ENCODE measurements at places on chromosomes 11 and 22.
A peak's percentile ranks its signal among the peaks of the same experiment; 100 is the strongest.

GRCh38 chr11:92222701-92223100, 1.9 kb upstream of the FAT3 start:
- no peak for DNase-seq

DNA sequence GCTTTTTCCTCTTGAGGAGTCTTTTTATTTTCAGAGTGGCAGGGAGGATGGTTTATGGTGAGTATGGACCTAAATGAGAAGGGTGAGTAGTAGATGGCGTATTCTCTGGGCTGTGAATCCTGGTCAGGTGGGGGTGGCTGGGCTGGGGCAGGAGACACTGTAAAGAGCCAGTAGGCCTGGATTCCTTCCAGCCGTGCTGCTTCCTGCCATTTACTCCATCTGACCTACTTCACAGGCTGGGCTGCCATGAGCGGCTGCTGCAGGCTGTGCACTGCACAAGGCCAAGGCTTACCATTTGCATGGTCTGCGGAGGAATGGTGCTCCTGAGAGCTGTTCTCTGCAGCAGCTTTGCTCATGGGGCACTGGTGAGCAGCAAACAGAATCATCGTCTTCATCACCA, 297.6 kb downstream of the KIRREL3 start:
- no peak for DNase-seq

- no peak for DNase-seq
These were observed 21.3 kb downstream of the MORC2 start for GRCh38 chr22:30947173-30947815.

- no peak for DNase-seq
These were observed 196.3 kb upstream of the NARS2 start for GRCh38 chr11:78770931-78771330.

- no peak for DNase-seq
These were observed 2191.2 kb downstream of the LRRC4C start for GRCh38 chr11:39268176-39268690.

GRCh38 chr11:12440565-12440964, 63.2 kb downstream of the PARVA start:
- no peak for DNase-seq

GRCh38 chr11:122089111-122089510, 26.9 kb downstream of the BLID start:
- no peak for DNase-seq

DNA sequence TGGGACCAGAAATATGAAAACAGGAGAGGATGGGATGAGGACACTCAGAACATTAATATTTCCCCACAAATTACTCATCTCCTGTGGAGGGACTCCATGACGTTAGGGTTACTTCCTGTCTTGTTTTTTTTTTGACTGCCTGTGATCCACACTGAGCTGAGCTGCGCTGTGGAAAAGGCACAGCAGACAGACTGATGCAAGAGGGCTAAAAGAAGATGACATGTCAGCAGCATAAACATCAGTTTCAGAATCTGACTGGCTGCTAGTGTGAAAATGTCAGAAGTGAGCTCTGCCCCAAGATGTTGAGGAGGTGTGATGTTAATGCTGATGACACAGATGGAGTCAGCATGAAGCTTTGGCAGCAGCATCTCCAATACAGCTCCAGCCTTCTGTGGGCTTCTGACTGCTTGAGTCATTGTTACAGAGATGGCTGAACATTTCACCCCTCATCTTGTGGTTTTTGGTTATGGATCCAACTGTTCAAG, 286.8 kb downstream of the BLID start:
- DNase-seq, result no peak

GRCh38 chr11:9506489-9507276, 45.9 kb downstream of the ZNF143 start:
- peak; percentile 70 for DNase-seq

- no peak for DNase-seq
These were observed 182.7 kb downstream of the ADAMTS15 start for GRCh38 chr11:130631119-130631518.

- DNase-seq, result no peak
These were observed 31.4 kb upstream of the BRSK2 start for GRCh38 chr11:1358286-1358685.

DNA sequence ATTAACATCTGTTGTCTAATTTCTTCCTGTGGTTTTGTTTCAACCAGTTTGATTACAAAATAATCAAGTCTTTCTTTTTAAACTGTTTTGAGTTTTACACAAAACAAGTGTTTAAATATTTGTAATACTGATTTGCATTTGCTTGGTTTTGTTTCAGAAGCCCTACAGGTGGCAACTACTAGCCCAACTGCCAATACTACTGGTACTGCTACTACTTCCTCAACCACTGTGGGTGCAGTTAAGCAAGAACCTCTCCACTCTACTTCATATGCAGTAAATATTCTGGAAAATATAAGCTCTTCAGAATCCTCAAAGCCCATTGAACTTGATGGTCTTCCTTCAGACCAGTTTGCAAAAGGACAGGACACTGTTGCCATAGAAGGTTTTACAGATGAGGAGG, 61.1 kb downstream of the QSER1 start:
- no peak for DNase-seq

DNA sequence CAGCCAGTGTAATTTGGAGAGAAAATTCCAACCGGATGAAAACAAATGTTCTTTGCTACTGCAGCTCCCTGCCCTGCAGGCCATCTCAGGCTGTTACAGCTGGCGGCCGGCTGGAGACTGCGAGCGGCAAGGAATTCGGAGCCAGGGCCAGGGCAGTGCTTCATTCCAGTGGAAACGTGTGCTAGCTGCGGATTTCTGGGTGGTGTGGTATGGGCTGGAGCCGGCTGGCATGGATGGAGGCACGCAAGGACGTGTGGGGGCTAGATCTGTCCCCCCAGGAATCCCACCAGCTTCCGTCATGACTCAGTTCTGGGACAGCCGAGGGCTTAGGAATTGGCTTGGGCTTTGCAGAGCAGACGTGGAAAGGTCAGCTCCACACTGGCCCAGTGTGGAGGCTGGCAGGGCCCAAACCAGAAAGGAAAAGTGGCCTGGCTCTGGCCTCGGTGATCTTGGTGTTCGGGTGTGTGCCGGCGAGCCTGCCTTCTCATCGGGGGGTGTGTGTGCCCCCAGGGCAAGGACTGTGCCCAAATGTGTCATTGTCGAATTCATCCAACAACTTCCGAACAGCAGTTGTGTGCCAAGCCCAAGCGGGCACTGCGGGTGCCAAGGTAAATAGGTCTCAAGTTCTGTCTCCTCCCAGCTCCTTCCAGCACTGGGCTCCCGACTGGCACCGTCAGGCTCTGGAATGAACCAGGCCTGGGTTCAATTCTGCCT, 48.1 kb upstream of the SHISAL1 start:
- DNase-seq, result no peak

DNA sequence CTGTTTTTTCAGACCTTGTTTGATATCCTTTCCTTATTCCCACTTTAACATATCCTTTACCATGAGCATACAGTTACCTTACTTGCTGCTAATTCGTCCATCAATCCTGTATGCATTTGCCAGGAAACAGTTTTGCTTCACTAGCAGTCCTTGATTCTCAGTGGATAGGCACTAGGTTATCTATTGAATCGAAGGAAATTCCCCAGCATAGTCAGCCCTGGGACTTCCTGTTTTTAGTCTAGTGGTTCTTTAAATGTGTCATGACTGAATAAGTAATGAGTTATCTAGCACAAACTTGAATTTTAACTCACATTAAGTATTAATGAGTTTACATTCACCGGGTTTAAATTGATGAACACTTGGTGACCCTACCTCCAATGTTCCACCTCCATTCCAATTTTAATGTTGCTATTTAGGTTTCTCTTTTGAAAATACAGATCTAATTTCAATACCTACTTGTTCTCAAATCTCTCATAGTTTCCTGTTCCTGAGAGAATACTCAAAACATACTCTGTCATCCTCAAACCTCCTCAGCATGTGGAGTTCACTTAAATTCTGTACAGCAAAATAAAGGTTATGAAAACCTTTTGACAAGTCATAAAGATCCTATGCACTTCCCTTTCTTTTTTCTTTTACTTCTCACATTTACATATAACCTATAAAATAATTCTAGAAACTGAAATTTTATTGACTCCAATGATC, 1375.1 kb upstream of the TENM4 start:
- no peak for DNase-seq

GRCh38 chr11:116219171-116219635, 553.6 kb downstream of the BUD13 start:
- no peak for DNase-seq

GRCh38 chr11:43738600-43739409, 58.3 kb downstream of the HSD17B12 start:
- DNase-seq, result no peak

- DNase-seq, result peak; percentile 74
These were observed 1.0 kb upstream of the SESN3 start for GRCh38 chr11:95231881-95232605.

- peak; percentile 98 for DNase-seq
These were observed at the start of gene KAT5 for GRCh38 chr11:65711785-65712632. TSS of gene KAT5 (plus strand) at chr11:65712252. CDS start at chr11:65712268, 16 bp downstream.

GRCh38 chr22:19787849-19788141, 27.2 kb downstream of the TBX1 start:
- DNase-seq, result no peak

DNA sequence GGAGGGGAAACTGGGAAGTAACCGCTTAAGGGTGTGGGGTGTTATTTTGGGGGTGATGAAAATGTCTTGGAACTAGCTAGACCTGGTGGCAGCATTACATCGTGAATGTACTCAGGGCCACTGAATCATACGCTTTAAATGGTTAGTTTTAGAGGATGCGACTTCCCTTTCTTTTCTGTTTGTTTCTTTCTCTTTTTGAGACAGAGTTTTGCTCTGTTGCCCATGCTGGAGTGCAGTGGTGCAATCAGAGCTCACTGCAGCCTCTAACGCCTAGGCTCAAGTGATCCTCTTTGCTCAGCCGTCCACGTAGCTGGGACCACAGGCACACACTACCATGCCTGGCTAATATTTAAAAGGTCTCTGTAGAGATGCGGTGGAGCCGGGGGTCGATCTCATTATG, 5.6 kb upstream of the MIAT start:
- no peak for DNase-seq

DNA sequence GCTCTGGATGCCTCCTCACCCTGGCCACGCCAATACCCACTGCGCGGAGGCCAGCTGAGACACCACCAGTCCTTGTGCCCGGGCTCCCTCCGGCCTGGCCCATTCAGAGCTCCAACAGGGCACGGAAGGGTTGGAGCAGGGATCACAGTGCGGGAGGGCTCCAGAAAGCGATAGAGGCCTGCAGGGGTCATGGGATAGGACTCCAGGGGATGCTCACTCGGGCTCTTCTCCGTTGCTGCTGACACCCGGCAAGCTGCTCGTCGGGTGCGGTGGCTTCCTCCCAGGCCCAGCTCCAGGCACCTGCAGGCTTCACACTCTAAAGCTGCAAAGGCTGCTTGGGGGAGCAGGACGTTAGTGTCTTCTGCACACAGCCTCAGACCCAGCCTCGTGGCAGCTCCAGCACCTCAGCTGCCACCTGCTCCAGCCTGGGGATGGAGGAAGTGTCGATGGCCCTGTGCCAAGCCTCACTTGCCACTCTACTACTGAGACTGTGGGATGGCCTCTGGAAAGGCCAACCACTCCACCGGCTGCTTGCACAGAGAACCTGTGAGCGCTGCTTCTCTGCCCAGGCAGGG, 10.6 kb downstream of the WNT7B start:
- no peak for DNase-seq
